Tibial nerve (tissue), 4 donors: ENCODE measurements at places on chromosomes 1 and 21.

DNA sequence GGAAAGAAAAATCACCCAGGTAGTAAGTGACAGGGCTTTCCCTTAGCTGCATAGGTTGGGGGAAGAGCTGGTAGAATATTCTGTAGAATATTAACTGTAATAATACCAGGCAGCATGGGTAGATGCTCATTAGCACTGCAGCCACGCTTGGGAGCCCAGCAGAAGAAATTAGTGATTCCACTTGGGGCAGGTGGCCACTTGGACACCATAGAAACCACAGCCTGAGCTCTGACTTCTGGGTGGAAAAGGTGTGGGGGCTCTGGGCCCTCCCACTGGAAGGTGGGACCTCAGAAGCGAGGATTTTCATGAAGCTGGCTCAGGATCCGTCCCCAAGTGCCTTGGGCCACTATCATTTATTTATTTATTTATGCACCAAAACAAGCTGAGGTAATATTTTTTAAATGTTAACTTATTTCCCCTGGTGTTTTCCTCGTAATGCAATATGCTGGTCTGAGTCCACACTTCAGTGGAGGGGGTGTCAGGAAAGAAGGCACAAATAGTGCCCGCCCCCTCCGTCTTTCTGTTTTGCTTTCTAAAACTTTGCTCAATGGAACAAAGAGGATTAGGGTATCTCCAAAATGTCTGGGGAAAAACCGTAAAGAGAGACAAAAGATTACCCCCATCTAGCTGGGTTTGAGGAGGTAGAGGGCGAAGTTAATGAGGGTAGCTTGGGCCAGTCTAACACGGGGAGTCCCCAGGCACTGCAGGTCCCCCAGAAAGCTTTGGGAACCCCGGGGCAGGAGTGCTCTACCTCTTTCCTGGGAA, 75.2 kb upstream of the GADD45A start:
- DNase-seq, result no peak

DNA sequence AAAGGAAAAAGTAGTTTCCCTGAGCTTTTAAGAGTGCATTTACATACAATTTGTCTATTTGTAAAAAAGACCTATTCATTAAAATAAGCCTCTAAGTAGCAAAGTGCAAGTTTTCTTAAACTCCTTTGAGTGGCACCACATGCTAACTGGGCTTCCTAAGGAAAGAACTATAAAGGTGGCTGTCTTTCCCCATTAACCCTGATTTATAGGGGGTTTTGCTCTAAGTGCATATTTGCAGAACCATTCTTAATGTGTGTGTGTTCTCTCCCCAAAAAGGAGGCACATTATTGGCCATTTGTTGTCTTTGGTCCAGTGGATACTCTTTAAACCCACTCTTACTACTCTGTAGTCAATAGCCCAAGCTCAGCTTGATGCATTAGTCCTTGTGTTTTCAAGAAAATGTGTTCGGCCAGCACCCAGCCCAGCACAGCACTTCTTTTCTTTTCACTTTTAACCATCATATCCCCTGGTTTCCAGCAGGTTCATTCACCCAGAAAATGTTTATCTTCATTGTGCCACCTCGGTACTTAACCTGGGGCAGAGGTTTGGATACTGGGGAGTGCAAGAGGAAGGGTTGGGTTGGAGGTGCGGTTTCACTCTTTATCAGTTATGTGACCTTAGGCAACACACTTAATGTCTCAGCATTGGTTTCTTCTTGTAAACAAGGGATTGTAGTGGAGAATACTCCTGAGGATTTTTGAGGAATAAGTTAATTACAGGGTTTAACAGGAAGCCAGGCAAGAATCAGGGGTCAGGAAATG, 161.9 kb upstream of the UBE2U start:
- DNase-seq, result no peak

- DNase-seq, result no peak
Observed at GRCh38 chr1:95957748-95958147, 723.7 kb downstream of the RWDD3 start.

GRCh38 chr1:21265644-21266043, 24.6 kb downstream of the ECE1 start:
- no peak for DNase-seq

GRCh38 chr1:156111355-156111962, 3.1 kb upstream of the LMNA start:
- DNase-seq, result no peak

- DNase-seq, result peak; percentile 73
Observed at GRCh38 chr1:68232289-68233148, at the start of gene WLS. WLS (minus strand) TSS chr1:68232523; CDS start chr1:68232299, 224 bp downstream.

DNA sequence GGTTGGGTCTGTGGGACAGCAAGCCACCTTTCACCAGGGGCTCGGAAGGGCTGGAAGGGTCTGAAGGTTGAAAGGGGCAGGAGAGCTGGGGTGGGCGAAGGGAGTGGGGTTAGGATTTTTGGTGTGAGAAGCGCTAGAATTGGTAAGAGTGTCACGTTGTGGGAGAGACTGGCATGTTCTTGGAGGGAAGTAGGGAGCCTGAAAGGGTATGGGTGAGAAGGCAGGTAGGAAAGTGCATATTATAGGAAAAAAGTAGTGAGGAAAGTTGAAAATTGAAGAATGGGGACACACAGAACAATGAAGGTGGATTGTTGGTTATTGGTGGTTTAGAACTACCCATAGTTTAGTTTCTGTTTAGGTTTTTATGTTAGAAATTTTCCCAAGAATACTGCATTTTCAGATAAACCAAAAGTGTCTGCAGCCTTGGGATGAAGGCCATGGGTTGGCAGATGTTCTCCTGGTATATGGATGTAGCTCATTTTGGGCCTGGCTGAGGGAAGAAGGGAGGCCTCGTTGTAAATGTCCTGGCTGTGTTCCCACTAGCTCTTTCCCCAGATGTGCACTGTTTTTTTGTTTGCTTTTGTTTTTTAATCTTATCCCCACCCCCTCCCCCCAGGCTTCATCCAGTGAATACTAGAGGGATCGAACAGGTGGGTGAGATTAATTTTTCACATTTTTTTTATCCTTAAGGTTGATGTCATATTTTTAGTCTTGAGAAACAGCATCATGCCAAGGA, 1.2 kb downstream of the LRRC42 start:
- no peak for DNase-seq

DNA sequence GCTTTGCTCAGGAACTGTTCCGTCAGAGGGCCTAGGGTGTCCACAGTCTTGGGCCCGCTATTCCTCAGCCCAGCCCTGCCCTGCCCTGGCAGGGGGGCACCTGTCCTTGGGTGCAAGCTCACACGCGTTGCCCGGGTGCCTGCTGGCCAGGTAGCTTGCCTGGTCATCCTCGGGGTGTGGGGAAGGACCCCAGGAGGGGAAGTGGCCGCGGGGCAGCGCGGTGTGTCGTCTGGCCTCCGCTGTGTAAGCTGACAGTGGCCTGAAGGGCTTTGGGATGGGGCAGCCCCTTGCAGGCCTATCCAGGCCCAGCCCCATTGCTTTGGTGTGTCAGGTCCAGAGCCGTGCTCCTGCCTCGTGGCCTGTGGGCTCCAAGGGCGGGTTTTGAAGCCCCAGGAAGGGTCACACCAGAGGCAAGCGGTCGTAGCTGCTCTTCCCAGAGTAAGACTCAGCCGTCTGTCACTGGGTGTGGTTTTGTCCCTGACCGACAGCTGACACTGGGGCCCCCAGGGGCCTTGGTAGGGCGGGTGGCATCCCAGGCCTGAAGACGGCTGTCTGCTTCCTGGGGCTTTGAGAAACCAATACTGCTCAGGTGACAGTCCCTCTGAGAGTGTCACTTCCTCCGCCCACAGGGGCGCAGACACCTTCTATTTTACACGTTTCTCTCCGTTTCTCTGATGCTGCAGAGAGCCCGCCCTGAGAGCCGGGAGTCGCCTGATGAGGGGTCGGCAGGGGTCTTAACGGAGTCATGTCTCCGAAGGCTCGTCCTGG, 72.1 kb downstream of the SKI start:
- DNase-seq, result no peak

GRCh38 chr1:67579623-67580394, 105.2 kb upstream of the GADD45A start:
- no peak for DNase-seq

GRCh38 chr1:33008051-33008914, 28.4 kb downstream of the AK2 start:
- no peak for DNase-seq

- DNase-seq, result no peak
Observed at GRCh38 chr1:202348005-202348508, 442 bp upstream of the PPP1R12B start.

GRCh38 chr1:238360474-238360873, 469.8 kb upstream of the ZP4 start:
- no peak for DNase-seq

GRCh38 chr1:119294199-119294598, 74.4 kb upstream of the HAO2 start:
- DNase-seq, result no peak

GRCh38 chr1:10401281-10401680, 2.4 kb downstream of the PGD start:
- no peak for DNase-seq

GRCh38 chr1:25038699-25039098, 108.6 kb upstream of the RUNX3 start:
- DNase-seq, result no peak

DNA sequence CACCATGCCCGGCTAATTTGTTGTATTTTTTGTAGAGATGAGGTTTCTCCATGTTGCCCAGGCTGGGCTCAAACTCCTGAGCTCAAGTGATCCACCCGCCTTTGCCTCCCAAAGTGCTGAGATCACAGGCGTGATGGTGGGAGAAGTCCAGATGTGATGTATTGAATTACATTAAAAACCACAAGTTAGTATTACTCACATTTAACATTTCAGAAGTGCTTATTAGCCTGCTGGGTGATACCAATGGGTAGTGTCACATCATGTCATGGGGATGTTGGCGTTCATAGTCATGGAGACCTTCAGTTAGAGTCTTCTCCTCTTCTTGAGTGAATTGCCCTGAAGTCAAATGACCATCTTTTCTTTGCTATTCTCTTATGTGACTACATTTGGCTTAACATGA, 63.6 kb upstream of the VAMP3 start:
- no peak for DNase-seq
